ENCODE measurements at places on chromosomes 7 and 10.

GRCh38 chr7:49635800-49636199 lies 137.6 kb upstream of the VWC2 start:
- no peak for DNase-seq

GRCh38 chr7:2966466-2967078 lies 77.1 kb downstream of the CARD11 start:
- no peak for DNase-seq

DNA sequence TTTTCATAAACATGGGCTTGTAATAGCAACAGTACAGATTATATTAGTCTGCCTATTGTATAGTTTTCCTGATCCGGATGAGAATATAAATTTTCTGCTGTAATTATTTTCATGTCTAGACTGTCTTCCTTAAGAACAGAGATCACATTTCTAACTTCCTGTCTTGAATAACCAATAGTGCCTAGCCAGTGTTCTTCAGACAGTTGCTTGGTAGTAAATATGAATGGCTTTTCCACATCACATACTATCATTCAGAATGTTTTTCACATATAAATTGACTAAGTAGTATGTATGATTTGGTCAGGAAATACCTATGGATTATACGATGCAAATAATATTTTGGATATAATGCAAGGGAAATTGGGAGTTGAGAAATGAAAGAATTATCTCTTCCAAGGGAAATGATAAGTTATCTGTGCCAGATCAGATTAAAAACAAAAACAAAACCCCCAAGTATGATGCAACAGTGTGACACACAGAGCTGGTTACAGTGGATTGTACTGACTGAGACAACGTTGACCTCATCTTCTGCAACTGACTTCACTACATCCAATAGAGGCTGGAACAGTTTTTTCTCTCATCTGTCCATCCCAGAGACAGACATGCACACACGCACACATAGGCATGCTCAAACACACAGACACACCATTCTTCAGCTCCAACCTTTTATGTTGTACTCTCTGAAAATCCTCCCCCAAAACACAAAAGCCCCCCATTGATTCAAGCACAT lies 16.4 kb downstream of the ITGA8 start:
- DNase-seq = no peak

DNA sequence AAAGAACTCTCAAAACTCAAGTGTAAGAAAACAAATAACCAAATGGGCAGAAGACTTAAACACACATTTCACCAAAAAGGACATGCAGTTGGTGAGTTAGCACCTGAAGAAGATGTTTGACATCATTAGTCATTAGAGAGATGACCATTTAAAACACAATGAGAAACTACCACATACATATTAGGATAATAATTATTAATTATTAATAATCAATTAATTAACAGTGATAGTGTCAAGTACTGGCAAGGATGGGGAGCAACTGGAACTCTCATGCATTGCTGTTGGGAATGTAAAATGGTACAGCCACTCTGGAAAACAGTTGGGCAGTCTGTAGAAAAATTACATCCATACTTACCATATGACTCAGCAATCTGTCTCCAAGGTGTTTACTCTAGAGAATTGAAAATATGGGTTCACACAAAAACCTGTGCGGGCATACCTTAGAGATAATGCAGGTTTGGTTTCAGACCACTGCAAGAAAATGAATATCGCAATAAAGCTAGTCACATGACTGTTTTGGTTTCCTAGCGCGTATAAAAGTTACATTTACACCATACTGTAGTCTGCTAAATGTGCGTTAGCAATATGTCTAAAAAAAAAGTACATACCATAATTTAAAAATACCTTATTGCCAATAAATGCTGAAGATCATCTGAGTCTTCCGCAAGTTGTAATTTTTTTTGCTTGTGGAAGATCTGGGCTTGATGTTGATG lies 30.3 kb downstream of the ARID5B start:
- no peak for DNase-seq

DNA sequence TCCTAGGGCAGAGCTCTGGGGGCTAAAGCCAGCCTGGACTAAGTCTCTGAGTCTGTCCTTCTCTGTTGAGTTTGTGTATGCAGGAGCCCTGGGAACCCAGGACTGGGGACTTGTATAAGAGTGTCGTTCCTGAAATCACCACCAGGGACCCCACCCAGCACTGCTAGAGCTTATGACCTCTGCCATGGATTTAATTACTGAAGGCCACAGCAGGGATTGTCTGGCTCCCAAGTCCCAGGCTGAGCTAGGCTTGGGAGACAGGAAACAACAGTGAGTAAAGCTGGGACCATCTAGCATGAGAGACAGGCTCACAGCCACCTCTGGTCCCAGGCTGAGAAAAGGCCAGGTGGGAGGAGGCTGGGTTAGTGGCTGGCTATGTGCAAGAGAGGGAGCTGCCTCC lies 1.4 kb upstream of the TSPAN15 start:
- peak; percentile 21 for DNase-seq

GRCh38 chr10:101071885-101072433 lies 10.2 kb downstream of the KAZALD1 start:
- DNase-seq = no peak

- DNase-seq = no peak
These were observed 86.3 kb downstream of the ALOX5 start for GRCh38 chr10:45460235-45460878.

DNA sequence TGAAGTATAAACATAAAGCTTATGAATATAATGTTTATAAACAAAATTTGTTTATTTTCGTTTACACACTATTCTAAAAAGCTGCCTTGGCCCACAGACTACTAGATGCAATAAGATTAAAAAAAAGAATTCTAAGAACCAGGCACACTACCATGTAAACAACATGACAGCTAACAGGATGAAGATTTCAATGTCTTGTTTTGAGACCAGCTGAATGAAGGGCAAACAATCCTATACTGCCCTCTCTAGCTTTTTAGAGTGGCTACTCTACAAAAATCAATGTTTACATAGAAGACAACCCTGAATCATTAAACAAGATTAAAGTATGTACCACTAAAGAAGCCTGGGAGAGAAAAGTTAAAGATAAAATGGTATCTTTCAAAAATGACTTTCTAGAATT lies 38.6 kb downstream of the SLC25A40 start:
- no peak for DNase-seq

DNA sequence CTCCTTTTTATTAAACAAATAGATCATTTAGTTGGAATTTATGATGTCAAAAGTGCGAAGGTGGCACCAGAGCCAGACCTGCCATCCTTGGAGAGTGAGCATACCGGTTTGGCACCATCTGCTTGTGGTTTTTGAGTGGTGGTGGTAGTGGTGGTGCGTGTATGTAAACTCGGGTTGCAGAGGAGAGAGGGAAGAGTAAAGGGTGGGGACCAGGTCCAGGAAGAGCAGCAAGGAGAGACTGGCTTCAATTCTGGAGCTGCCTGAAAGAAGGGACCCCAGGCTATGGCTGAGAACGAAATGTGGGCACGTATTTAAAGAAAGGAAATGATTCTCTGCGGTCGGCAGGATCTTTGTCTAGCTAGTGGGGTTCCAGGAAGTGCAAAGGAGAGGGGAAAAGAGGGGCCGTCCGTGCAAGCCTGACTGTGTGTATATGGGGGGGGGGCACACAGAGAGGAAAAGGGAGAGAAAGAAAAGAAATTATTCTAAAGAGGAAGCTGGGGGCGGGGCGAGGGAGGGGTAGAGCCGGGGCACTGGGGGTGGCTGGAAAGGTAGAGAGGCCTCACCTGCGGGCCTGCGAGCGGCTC lies 448 bp upstream of the GOLGA7B start:
- no peak for DNase-seq

DNA sequence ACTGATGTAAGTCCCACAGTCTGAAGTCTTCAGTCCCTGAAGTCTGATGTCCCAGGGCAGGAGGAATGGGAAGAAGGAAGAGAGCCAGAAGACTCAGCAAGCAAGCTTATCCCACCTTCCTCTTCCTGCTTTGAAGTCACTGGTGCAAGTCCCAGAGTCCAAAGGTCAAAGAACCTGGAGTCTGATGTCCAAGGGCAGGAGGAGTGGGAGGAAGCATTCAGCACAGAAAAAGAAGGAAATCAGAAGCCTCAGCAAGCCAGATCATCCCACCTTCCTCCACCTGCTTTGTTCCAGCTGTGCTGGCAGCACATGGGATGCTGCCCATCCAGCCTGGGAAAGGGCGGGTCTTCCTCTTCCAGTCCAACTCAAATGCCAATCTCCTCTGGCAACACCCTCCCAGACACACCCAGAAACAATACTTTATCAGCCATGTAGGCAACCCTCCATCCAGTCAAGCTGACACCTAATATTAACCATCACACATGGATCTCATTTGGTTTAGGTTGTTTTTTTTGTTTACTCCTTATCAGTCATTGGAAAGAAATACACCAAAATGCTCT lies 50.9 kb downstream of the ADAM12 start:
- DNase-seq = no peak

- DNase-seq = no peak
These were observed 121.7 kb downstream of the MACC1 start for GRCh38 chr7:20095436-20095835.

DNA sequence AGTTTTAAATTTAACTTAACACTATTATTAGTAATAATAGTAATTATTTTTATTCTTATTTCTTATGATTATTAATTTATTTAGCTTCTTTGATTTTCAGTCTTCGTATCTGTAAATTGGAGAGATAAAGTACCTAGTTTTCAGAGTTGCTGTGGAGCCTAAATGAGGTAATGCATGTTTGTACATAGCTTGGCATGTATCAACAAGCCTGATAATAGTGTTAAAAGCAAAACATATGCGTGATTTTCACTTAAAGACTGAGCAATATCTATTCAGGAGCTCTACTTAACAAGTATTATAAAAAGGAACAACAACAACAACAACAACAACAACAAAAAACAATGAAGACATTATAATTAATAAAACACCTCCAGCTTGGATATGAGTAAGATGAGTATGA lies 12.4 kb downstream of the CALCR start:
- no peak for DNase-seq

DNA sequence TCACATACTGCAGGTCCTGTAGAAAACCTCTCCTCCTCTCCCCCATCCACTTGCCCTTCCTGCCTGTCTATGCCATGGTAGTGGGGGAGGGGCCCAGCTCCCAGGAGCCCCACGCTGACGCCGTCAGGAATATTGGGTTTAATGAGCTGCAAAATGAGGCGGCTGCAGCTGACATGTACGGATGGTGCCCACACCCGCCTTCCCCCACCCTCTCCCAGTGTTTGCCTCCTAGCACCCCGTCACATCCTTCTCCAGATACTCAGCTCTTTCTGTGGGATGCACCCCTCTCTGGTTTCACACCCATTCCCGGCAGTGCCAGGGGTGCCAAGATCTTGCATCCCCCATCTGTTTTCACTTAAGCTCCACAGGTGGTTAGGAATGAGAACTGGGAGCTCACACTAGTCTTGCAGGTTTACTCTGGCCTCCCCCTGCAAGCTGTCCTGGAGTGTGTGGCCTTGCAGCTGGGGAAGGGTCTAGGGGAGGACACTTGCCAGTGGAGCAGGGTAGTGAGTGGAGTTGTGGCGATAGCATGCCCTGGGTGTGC lies 26.1 kb downstream of the GBX1 start:
- DNase-seq = no peak

DNA sequence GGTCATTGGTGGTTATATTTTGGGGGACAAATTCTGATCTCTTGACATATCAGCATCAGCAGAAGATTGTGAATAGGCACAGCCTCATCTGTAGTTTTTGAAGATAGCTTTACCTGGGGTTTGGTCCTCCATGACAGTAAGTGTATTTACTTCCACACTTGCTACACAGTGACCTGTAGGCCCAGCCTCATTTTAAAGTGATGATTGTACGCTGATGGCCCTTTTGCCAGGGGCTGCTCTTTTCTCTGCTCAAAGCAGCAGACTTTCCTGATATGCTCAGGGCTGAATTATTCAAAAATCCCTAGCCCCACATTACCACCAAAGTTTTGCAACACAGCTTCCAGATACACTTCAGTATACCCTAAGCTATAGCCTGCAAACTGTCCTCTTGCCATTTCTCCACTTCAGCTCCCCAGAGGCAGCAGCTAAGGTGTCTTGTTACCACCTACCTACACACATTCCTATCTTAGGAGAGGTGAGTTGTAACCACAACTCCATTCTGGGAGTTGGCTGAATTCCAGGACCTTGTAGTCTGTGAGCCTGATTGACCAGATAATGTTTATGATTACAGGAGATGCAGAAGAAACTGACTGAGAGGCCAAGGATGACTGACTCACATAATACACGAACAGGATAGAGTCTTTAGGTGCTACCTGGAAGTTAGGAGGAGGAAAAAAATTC lies 6.0 kb downstream of the ASB4 start:
- DNase-seq = no peak

- DNase-seq = no peak
These were observed 29.1 kb upstream of the RHOBTB1 start for GRCh38 chr10:60973086-60973485.

DNA sequence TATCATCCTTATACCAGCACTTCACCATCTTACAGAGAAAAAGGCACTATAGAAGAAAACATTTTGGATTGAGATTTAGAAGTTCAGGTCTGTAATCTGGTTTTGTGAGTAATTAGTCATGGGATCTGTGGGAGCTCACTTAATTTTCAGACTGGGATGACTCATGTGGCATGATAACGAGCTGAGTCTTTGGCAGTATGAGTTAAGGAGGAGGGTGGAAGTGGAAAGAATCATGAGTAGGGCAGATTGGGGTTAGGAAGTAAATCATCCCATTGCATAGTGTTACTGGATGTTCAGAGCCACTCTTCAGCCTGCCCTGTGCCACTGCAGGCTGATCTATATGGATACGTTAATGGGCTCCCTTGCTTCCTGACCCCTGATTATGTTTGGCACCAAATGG lies 64.9 kb downstream of the ZNF92 start:
- DNase-seq = no peak

DNA sequence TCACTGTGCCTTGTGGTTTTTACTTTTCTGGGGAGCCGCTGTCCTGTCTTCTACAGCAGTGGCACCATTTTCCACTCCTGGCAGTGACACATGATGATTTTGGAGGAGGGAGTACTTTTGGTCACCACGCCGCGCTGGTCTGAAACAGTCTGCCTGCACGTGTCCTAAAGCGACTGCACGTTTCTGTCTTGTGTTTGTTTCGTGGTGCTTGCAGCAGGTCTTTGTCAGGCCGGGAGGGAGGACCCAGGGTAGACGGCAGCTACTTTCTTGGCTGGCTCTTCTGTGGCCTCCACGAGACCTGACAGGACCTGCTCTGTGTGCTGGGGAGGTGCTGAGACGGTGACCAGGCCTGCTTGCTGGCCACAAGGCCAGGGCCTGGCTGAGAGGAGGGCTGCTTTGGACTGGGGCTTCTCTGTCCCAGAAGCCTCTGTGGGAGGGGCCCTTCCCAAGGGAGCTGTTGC lies 82.0 kb downstream of the GLRX3 start:
- no peak for DNase-seq

DNA sequence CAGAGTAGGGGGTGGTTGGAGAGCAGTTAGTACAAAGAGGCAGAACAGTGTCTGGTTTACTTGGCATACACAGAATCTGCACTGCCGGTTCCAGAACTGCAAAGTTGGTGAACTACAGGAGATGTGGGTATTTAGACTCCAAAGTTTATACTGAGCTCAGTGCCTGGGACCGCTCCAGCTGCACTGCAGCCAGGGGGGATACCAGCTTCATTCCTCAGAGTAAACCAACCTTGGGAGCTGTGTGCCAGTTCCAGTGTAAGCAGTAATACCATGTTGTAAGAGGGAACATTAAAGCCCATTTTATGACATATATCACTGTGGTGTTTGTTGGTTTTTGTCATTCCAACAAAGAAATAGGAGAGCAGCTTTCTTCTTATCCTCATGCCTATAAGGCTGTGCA lies 23.4 kb downstream of the LOXL4 start:
- DNase-seq = no peak

- DNase-seq = no peak
These were observed 648 bp downstream of the HUS1 start for GRCh38 chr7:47978790-47979144.

GRCh38 chr10:77527839-77528238 lies 109.8 kb downstream of the KCNMA1 start:
- no peak for DNase-seq
